LoVo (cell line): ENCODE measurements at places on chromosomes 6 and 20.

DNA sequence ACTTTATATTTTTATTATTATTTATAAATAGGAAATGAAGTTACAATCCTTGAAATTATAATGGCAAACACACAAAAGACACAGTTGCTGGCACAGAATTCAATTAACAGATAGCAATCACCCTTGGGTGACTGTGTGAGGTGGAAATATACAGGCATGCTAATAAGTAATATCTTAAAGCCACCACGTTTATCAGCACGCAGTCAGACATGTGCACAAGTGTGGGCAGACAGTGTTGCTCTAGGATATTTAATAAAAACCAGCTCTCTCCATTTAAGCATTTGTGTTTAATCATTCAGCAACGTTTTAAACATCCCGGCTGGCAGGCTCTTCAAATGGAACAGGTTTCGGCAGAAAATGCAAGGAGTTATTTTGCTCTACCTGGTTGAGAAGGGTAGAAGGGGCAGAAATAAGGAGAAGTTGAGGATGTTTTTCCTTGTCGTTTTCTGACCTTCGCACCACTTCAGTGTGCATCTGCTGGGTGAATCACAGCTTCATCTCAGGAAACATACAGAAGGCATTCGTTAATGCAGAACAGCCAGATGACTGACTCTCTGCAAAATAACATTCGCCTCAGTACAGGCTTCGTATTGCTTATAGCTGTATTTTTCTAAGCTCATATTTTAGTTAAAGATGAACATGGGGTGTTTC, 585.1 kb downstream of the QKI start:
- no peak for DNase-seq

DNA sequence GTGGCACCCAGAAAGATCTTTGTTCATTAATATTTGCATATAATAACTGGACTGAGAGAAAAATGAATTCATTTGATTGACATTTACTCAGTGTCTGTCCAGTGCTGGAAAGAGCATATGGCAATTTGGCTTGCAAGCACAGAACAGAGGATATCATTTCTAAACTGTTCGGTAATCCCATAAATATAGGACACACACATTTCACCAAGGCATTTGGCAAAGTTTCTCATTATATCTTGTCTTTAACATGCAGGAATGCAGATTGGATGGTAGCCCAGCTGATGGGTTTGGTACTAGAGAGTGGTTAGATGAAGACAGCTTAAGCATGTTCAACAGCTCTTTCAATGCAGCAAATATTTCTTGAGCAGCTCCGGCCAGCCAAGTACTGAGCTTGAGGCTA, 259.2 kb downstream of the PRKN start:
- DNase-seq, result no peak

DNA sequence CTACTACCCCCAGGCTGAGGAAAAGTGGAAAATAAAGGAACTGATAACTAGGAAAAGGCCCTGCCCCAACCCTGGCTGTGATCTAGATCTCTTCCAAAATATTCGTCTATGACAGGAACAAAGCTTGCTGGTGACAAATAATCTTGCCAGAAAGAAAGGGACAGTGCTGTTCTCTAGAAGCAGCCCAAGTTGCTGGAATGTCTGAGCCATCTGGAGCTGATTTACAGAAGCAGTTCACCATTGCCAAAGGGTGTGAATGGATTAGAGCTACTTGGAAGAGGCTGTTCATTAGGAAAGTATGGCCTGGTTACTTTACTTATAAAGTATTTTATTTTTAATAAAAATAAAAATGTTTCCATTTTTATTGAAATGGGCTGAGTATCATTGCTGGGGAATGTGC, 146.3 kb downstream of the EPM2A start:
- DNase-seq, result no peak

DNA sequence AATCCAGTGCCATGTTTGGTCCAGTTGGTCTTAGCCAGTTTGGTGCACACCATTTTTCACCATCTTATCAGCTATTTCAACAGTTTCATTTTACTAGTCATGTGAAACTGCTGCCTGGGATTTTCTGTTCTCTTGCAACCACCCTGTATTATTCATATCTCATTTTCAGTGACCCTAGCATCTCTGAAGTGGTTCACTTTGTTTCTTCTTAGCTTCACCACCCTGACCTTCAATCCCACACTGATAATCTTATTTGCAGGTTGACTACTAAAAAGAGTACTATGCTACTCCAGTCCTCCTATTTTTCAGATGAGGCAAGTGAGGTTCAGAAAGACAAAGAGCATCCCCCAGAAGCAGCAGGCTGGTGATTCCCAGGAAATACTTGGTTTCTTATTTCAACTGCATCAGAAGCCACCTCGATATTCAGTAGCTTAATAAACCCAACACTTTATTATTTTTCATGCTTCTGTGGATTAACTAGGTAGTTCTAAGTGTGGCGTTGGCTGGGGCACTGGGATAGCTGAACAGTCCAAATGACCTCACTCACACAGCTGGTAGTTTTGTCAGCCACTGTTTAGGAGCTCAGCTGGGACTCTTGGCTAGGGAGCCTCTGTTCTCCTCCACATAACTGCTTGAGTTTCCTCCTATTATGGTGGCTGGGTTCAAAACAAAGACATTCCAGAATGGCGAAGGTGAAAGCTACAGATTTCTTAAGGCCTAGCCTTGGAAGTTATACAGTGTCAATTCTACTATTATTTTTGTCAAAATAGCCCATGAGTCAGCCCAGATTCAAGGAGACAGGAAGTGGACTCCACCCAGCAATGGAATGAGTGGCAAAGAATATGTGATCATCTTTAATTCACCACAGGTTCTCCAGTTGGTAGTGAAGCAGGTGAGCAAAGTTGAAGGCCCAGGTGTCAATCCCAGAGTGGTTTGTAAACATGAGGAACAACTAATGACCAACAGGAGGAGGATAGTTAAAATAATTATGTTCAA, 40.6 kb downstream of the BPIFB4 start:
- DNase-seq, result no peak

DNA sequence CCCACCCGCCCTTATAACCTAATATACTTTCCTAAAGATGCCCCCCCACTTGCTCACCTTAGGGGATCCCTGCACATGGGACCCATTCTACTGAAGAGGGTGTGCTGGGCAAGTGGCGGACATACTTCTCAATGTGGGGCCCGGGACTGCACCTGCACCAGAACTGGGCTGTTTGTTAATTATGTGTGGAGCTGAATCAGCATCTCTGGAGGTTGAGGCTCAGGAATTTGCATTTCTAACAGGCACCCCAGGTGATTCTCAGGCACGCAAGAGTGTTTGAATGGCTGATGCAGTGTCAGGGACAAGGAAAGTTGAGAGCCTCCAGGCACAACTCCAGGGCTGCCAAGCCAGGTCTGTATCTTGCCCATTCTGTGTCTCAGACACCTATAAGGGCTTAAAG, 8.9 kb upstream of the PTPRT start:
- DNase-seq, result no peak

GRCh38 chr20:50215101-50215690, 24.6 kb downstream of the CEBPB start:
- no peak for DNase-seq

GRCh38 chr20:48803176-48804053, 24.4 kb downstream of the PREX1 start:
- no peak for DNase-seq

GRCh38 chr6:82608781-82609180, 245.2 kb downstream of the TPBG start:
- no peak for DNase-seq

- no peak for DNase-seq
Measured at GRCh38 chr20:6115221-6115895, 7.5 kb downstream of the FERMT1 start.

- DNase-seq, result peak; percentile 73
Measured at GRCh38 chr6:127366282-127367022, 23.0 kb upstream of the ECHDC1 start.

- DNase-seq, result no peak
Measured at GRCh38 chr6:135128268-135128914, 52.7 kb upstream of the MYB start.

DNA sequence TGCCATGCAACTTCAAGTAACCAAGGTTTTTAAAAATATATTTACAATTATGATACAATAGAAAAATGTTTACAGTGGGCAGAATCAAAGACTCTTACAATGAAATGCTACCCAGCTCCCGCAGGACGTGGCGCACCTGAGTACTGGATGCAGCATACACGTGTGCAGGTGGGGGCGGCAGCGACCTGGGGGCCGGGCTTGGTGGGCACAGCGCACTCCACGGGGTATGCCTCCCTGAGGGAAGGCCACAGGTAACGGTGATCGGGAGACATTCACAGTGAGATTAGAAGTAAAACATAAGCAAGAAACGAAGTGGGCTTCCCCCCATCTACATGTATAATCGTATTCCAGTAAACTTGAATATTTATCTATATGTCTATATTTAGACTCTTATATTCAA, 54.2 kb downstream of the WDR27 start:
- no peak for DNase-seq

DNA sequence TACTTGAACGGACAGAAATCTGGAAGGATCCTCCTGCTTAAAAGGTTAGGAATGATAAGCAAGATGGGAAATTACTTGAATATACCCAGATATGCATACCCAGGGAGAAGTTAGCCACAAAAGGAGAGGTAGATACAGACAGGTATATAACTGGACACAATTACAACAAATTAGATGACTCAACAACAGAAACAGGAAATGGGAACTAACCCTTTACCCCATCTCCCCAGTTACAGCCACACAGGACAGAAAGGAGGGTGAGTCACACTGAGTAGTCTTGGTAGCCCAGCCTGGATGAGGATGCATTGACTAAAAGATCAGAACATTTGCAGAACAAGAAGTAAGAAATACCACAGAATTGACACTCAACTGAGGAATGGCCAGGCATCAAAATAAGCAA, 61.2 kb downstream of the C6orf52 start:
- peak; percentile 29 for DNase-seq

DNA sequence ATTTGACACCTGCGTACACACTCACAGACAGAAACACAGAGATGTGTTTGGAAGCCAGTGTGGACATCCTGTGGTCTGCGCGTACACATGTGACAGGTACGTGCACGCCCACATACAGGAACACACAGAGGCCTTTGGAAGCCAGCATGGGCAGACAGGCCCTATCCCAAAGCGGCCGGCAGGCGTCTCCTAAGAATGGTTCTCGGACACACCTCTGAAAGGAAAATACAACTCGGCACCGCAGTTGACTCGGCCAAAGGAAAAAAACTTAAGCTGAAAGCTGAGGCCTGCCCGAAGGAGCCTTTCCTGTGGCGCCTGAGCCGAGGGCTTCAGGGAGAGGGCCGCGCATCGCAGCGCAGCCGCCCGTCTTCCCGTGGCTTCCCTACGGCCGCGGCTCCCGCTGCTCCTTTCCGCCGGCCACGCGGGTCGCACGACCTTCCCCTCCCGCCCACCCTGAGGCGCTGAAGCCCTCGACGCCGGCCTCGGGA, 1.4 kb upstream of the CEP43 start:
- DNase-seq, result peak; percentile 69

- no peak for DNase-seq
Measured at GRCh38 chr6:162289972-162290371, 437.6 kb downstream of the PRKN start.

DNA sequence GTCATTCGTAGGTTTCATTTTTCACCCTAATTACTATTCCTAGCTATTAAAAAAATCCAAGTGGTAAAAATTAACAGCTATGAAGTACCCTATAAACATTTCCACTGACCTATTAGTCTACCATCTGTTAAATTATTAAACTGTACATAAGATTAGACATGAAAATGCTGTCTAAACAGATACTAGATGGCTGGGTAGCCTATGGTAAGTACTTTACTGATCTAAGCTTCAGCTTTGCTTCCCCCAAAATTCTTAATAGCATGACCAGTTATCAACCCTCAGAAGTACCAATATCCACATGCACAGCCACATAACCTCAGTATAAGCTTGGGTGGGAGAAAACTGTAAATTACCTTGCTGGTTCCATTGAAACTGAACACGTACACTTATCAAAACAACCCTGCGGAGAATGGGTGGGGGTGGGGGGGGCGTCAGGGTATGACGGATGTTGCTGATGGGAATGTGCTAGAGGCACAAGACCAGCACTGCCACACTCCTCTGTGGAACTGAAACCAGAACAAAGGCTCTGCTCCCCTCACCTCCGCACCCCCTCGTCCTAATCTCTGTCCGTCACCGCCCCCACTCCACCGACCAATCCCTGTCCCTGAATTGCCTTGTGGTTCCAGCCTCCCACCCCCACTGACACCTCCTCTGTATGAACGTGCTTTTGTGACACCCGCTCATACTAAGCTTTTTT, 45.3 kb downstream of the B4GALT5 start:
- DNase-seq, result no peak

DNA sequence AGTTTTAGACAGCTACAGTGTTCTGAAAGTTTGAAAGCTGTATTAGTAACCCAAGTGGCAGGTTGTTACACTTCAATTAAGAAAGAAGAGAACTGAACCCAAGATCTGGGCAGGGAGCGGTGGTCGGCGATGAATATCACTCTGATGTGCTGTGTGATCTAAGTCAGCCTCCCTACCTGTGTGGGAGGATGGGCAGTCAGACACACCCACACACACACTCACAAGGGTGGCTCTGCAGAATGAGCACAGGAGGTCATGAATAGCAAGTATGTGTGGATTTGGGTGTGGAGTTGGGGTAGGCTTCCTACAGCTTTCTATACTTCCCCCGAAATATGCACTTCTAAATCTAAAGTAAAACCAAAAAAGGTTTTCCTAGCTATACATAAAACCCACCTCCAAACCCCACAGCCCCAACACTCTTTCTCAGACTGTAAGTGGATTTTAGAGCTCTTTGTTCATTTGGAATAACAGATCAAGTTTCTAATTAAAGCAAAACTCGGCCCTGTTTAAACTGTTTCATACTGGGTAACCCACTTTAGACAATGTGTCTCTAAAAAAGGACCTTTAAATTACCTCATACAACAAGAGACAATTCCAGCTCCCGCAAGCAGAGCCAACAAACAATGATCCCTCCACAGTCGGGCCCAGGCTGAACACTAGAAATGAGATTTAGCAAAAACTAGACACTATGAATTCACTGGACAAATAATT, 19.4 kb downstream of the TNFRSF21 start:
- no peak for DNase-seq

DNA sequence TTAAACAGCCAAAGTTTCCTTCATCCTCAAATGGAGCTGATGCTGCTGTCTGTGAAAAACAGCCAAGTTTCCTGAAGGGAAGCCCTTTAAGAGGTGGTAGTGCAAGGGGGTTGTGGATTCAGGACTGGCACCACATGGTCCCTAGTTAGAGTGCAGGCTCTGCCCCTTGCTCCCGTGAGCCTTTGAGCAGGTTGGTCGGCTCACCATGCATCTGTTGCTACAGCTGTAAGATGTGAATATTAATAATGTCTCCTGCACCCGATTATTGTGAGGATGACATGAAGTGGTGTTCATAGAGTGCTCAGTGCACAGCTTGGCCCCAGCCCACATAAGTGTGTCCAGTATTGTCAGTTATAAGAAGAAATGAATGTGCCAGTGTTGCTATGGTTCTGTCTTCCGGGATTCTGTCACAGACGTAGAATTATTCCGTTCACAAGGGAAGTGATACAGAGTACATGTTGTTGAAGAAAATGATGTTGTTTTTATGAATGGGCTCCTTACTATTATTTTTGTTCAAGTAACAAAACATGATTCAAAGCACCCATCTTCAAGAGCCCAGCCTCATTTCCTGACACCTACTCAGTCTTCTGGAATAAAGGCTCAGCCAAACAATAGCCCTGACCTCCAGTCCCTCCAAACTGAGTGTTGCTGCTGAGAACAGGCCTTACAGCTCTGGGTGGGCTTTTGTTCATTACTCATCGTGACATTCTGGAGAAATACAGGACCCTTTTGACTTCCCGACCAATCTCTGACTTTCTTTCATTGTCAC, 2.9 kb upstream of the PKIG start:
- no peak for DNase-seq
